ENCODE measurements at places on chromosomes 7 and 10.

DNA sequence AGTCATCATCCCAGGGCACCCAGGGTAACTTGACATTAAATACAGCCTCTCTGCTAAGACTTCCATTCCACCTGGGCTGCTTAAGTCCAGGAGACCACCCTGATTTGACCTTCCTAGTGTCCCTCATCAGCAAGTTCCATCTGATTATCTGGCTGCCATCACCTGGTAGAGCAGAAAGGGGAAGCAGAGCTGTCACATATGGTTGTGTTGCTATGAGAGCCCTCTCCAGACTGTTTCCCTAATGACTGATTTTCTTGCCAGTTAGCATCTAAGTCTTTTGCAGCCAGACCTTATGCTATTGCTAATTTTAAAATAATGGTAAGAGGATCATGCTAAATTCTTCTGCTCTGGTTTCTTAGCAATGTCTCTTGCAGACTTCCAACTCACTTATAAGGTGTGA, 38.7 kb downstream of the KCNH2 start:
- DNase-seq = no peak

DNA sequence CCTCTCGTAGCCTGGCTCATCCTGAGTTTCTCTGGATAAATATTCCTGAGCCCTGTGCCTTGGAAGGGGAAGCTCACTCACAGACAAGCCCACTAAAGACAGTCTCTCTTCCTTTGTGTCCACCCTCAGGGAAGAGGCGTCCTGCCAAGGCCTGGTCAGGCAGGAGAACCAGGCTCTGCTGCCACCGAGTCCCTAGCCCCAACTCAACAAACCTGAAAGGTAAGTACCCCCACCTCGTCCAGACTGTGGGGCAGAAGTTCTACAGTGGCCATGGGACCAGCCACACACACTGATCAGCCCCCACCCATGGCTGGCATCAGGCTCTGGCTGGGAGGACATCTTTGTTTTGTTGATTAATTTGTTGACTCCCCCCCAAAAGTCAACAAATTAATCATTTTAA, 2.8 kb downstream of the GPR15LG start:
- DNase-seq = no peak

DNA sequence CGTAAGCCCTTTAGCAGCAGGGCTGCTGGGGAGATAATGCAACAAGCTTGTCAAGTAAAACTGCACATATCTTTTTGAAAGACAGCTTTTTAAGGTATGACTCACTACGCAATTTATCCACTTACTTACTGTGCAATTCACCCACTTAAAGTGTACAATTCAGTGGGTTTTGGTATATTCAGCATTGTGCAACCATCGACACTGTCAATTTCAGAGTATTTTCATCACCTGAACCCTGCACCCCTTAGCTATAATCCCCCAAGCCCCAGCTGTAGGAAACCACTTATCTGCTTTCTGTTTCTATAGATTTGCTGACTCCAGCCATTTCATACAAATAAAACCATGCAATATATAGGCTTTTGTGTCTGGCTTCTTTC, 168.0 kb downstream of the PTPN20 start:
- DNase-seq = no peak

GRCh38 chr7:99840136-99840869, 12.5 kb downstream of the CYP3A43 start:
- no peak for DNase-seq

DNA sequence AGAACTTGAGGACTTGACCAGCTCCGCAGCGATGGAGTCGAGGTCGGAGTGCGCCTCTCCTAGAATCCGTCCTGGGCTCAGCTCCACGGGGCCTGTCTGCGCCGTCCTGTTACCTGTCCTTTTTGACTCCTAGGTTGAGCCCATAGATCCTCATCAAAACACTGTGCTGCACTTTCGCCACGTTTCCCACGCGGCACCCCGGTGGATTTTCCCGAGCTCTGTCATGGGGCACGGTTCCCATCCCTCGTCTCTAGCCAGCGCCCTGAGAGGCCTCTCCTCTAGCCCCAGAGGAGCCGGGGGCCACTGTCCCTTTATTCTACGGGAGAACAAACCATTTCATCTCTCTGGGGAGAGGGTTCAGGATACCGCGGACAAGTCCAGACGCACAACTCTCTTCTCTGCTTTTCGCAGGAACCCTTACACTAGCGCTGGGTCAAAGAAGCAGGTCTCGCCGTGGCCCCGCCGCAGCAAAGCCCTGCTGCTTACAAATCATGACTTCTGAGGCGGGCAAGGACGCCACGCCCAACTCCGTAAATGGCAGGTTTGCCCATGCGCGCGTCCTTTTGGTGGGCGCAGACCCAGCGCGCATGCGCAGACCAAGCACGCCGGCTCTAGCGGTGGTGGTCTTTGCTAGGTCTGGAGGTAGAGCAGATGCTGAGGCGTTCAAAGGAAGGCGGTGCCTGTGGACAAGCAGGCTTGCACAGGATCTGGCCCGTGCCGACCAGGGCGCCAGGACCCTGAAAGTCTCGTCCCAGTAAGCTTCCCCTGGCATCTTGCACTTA, 10.3 kb upstream of the ANKRD7 start:
- DNase-seq = peak; percentile 86

DNA sequence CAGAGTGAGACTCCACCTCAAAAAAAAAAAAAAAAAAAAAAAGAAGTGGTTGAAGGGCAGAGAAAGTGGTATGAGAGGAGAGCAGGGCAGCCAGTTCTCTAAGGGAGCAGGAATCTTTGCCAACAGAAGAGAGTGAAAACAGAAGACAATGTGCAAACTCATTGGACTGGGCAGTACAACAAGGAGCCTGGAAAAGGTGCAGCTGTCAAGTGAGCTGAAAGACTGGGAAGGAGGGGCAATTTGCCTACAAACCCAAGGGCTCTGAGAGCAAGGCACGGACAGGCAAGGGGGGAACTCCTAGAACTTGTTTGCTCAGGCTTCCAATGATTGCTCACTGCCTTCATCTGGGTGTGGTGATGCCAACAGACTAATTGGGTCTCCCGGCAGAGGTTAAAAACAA, 9.5 kb downstream of the ACTR1A start:
- DNase-seq = no peak

- no peak for DNase-seq
These were observed 222.7 kb upstream of the DPP6 start for GRCh38 chr7:153829525-153829924.

- no peak for DNase-seq
These were observed 144.2 kb downstream of the JCAD start for GRCh38 chr10:29914986-29915785.

DNA sequence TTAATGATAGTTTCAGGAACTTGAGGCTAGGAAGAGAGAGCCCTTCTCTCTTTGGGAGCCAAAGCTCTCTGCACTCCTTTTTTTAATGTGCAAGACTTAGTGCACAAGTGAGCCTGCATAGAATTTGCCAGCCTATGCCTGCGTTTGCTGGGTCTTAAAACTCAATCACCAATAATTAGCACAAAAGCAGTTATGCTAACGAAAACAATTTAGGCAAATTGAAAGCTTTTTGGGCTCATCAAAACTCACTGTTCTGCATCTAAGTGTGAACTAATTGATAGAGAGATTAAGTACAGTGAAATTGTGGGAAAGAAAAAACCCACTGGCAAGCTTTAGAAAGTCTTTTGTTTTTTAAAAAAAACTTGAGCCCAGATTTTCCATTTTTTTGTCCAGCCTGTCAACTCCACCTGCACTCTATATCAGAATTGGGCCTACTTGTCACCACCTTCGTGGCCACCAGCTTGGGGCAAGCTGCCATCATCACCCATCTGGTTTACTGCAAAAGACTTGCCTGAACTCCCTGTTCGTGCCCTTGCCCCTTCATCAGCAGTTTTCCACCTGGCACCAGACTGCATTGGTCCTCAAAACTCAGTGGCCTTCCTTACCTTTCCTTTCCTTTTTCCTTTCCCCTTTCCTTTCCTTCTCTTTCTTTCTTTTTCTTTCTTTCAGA, 37.8 kb downstream of the CRHR2 start:
- no peak for DNase-seq

DNA sequence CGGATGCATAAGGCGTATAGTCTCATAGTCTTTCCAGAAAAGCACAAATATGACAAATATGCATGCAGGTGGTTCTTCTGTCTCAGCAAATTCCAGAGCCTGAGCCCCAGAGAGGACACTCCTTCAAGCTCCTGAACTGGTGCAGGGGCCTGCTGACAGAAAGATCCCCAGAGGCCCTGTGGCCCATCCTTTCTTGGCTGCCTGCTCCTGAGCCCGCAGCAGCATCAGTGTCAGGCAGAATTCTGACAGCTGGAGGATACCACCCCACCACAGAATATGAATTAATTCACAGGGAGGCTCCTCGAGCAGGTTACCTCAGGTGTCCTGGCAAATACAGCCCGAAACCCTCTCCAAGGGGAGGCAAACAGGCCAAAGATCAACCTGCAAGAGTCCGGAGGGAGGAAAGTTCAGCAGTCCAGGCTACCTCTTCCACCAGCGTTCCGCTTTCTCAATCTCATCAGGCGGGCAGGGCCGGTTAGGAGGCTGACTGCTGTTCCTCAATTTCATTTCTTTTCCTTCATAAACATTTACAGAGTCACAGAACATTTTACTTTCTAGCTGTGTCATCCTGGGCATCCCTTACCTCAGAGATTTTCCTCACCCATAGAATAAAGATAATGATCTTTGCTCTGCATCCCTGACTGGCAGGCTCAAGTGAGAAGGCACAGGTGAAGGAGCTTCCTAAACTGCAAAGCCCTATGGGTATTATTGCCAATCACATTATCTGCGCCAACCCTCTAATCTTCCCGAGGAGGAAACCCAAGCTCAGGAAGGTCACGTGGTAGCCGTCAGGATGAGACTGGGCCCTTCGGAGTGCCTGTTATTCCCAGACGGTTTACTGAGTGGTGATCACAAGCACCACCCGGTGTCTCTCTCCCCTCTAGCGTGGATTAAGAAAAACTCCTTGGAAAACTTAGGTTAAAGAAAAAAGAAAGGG, 1.4 kb downstream of the DNAJB12 start:
- no peak for DNase-seq

GRCh38 chr10:51000976-51001375, 73.3 kb upstream of the PRKG1 start:
- DNase-seq = no peak

DNA sequence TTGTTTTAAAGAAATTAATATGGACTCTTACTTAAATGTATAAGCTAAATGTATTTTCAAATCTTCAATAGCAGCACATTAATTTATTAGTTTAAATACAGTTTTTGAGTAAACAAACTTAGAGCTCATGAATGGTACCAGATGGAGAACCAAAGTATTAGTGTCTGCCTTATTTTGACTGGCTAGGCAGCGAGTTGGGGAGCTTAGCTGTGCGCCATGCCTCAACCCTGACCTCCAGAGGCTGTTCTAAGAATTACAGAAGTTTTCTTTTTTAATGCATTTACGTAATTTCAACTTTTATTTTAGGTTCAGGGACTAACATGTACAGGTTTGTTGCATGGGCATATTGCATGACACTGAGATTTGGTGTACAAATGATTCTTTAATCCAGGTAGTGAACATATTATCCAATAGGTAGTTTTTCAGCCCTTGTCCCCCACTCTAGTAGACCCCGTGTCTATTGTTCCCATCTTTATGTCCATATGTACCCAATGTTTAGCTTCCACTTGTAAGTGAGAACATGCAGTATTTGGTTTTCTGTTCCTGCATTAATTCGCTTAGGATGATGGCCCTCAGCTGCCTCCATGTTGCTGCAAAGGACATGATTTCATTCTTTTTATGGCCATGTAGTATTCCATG, 166.8 kb downstream of the IQUB start:
- peak; percentile 53 for DNase-seq

- DNase-seq = no peak
These were observed 12.4 kb downstream of the CAMK2B start for GRCh38 chr7:44313016-44313415.

DNA sequence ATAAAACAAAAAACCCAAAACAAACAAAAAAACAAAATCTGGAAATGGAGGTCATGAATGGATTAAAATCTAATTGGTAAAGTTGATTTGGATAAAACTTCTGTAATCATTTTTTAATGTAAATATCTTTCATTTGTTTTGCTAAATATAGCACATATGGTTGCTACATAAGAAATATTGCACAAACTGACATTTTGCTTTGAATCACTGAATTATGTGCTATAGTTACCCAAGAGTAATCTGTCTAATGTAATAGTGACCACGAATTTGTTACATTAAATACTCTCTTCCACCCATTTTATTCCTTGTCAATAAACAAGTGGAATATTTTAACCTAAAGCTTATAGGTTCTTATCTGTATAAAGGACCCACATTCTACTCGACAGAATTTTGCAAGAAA, 6.2 kb downstream of the CFAP58 start:
- no peak for DNase-seq

DNA sequence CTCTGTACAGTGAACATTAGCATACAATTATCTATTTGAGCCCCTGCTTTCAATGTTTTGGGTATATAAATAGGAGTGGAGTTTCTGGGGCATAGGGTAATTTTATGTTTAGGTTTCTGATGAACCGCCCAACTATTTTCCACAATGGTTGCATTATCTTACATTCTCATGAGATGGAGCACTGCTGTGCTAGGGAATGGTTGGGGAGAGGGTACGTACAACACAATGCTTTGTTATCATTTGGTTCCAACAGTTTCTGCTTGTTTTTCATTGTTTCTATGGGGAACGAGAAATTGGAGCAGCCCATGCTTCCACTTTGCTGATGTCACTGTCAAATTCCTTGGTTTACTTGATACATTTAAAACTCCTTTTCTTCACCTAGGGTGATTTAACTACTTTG, 1115.3 kb downstream of the REEP3 start:
- DNase-seq = no peak

GRCh38 chr10:70115948-70116682, 16.5 kb downstream of the AIFM2 start:
- peak; percentile 79 for DNase-seq

GRCh38 chr7:91668217-91668616, 212.3 kb downstream of the MTERF1 start:
- DNase-seq = no peak

GRCh38 chr10:83045731-83046130, 1093.6 kb upstream of the GHITM start:
- DNase-seq = no peak

DNA sequence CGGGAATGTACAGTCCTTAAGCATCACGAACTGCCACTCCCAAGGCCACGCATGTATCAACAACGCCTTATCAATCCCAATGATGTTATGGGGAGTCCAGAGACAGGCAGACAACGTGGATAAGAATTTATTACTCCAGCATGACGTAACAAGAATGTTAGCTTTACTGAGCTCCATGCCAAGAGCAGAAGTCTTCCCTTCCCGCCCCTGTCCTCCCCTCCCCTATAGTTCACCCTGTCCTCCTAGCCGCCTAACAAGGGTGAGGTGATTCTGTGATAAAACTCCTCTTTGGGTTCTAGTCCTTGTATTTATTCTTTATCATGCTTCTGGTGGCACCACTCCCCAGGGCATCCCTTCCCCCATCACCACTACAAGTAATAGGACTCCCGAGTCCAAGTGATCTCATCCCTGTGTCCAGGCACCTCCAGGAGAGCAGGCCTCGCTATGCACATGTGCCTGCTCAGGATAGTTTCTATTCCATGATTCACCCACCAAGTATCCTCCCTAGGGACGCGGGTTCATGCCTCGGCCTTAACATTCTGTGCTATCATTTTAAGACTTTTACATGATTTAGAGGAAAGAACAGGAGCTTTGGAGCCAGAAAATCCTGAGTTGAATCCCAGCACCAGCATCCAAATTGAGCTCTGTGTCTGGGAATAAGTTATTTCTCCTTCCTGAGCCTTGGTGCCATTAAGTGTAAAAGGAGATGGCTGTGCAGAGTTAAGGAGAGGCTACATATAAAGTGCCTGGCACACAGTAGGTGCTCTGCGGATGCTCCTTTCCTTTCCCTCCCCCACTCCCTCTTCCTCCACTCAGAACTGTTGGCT, 15.4 kb downstream of the GSDME start:
- DNase-seq = no peak

Measured in GM13977 (cell line).